ENCODE measurements at places on chromosomes 4 and X.

DNA sequence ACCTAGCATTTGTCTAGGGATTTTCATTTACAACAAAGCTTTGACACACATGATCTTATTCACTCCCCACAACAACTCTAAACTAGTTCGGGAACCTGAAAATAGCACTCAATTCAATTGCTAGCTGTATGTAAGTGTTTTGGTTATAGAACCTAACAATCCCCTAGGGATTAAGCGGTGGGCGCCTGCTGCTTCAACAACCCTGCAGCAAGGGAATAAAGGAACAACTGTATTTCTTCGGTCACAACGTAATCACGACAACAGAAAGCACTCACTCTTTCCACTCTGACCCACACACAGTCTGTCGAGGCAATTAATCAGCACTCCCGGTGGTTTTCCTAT is 674 bp upstream of the DIAPH2 start:
- no peak for DNase-seq

- DNase-seq, result no peak
These were observed 72.1 kb downstream of the LRP2BP start for GRCh38 chr4:185323606-185324005.

DNA sequence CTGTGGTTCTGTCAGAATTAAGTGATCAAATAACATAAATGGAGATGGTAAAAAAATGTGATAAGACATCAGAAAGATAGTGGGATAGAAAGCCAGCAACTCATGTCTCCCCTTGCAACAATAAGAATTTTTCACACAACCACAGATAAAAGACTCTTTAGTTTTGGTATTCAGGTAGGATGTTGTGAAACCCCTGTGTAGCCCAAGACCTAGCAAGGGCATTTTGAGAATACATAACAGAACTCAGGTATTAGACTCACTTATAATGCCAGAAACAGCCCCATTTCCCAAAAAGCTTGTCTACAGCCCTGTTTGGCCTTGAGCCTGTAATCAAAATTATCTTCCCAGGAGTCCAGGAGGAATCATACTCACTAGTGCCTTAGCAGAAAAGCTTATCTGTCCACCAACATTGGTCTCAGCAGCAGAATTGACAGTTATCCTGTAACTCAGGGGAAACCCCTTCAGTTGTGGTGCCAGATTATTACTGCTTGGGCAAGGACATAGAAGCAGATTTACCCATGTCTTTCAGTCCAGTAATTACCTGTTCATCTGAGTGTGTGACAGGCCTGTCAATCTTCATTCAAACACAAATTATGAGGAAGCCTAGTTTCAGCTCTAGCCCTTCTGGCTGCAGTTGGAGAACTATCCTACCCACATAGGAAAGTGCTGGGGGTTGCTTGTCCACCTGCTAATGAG is 41.0 kb upstream of the UGT2B17 start:
- no peak for DNase-seq

DNA sequence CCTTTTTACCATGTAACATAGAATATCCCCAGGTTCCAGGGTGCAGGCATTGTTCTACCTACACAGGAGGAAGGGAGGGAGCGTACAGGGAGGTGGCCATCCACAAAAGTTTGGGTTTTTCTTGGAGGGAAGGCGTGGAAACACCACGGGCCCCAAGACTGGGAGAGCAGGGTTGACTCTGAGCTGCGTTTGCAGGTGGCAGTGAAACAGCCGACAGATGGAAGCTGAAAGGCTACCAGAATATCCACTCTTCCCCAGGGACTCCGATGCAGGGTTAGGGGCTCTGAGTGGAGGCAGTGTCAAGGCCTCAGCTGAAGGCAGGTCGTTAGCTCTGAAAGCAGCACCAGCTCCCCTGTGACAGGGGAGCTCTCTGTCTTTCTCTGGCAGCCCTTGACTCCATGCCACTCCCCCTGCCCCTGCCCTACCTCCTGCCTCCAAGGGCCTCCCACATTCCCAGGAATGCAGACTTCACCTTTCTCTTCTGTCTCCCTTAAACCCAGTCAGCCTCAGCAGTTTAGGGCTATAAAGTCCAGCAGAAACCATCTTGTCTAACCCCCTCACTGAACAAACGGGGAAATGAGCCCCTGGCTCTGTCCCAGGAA is 14.0 kb upstream of the GLOD5 start:
- DNase-seq, result no peak

DNA sequence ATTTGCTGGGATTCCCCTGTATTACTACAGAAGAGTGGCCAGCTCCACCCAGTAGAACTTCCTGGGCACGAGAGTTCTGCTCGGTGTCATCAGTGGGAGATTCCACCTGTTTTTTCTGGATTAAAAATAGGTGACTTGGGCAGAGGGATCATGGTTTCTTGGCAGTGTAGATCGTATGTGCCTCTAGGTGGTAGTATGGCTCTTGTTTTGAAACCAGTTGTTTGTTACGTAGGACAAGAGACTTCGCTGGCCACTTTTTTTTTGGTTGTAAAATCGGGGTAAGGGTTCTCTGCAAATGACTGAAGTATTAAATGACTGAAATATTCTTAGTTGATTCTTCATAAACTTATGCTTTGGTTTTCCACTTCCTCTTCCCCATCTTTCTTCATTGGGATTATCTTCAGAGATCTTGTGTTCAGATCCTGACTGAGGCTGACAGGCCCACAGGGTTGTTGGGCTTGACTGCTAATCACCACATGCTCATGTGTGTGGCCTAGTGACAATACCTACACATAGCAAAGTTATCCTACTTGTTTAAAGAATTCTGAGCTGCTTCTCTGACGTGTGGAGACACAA is 43.8 kb upstream of the WDR1 start:
- DNase-seq, result no peak
